ENCODE measurements at places on chromosomes 6 and 20. TPM values are rescaled to one million over a fixed set of nuclear protein-coding genes. Genes with fewer than 3 reads are reported as not detected.

PGC gene
- total RNA-seq = not detected

CDH4 gene
- total RNA-seq = not detected

DEFB124 gene
- not detected for total RNA-seq

CUTA gene
- 181 TPM for total RNA-seq

MYLK4 gene
- 0.53 TPM for total RNA-seq

LZTS3 gene
- 2.5 TPM for total RNA-seq

OR2B6 gene
- total RNA-seq = not detected

BFSP1 gene
- total RNA-seq = 2.9 TPM

HEY2 gene
- total RNA-seq = 1.7 TPM

GRM1 gene
- total RNA-seq = 0.13 TPM

IGF2R gene
- 191 TPM for total RNA-seq

NOTCH4 gene
- total RNA-seq = 2.2 TPM

MCCD1 gene
- not detected for total RNA-seq

GNAS-AS1 gene
- 1.2 TPM for total RNA-seq

IRF4 gene
- under 0.01 TPM for total RNA-seq

OLIG3 gene
- total RNA-seq = 0.06 TPM

EPB41L1 gene
- 20.9 TPM for total RNA-seq

TRIM40 gene
- total RNA-seq = not detected

PAX1 gene
- total RNA-seq = not detected

COX4I2 gene
- not detected for total RNA-seq

PNLDC1 gene
- not detected for total RNA-seq

MICB gene
- 14.4 TPM for total RNA-seq

GGTLC1 gene
- total RNA-seq = not detected

ALDH8A1 gene
- 0.92 TPM for total RNA-seq

DACT2 gene
- total RNA-seq = not detected

TTK gene
- 11.7 TPM for total RNA-seq

PAK5 gene
- total RNA-seq = not detected

ZFAND3 gene
- total RNA-seq = 26.6 TPM

TRIM31 gene
- total RNA-seq = not detected

SRMS gene
- total RNA-seq = not detected

PRR18 gene
- total RNA-seq = not detected

SLC22A7 gene
- not detected for total RNA-seq

OPRL1 gene
- 1.4 TPM for total RNA-seq

PLG gene
- not detected for total RNA-seq

HCRTR2 gene
- total RNA-seq = not detected

TPBG gene
- total RNA-seq = 25.4 TPM

MAP1LC3A gene
- 14.7 TPM for total RNA-seq

BMP6 gene
- total RNA-seq = 5.4 TPM

SOX18 gene
- total RNA-seq = 0.56 TPM

SLC26A8 gene
- total RNA-seq = 0.26 TPM

HLA-DOA gene
- total RNA-seq = not detected

CCR6 gene
- total RNA-seq = not detected

C6orf163 gene
- total RNA-seq = 2.1 TPM

PPP1R18 gene
- total RNA-seq = 79.1 TPM

Data from aortic smooth muscle cell (primary cell).